ENCODE measurements at places on chromosomes 16 and 17.

GRCh38 chr16:58828901-58829545 is 94.9 kb upstream of the GOT2 start:
- DNase-seq: no peak

- DNase-seq: peak; percentile 83
Measured at GRCh38 chr17:17819561-17819995, 17.2 kb downstream of the SREBF1 start.

DNA sequence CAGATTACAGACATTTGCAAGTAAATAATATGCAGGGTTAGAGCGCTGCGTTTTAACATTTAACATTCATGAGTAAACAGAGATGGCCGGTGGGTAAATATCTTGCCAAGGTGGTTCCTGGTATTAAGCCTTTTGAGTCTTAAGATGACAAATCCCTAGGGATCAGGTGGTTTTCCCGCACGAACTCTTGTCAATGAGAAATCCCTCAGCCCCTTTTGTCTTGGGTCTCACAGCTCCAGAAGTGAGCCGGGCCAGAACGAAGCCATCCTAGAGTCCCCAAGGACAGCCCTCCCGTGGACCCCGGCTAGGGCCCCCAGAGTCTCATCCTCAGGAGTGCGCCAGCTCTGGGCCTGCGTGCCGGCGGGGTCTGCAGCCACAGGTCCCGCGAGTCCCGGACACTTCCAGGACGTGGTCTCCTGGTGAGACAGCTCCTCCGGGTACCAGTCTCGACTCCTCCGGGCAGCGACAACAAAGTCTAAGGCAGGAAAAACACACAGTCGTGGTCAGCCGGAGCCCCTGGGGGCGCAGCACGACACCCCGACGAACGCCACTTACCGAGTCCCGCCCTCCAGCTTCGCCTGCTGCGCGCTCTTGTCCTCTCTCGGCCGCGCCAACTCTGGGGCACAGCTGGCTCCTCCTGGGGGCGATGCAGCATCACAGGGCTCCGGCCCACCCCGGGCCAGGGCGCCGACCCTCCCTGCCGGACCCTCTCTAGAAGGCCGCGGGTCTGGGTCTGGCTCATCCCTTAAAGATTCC is 13.3 kb downstream of the MIS12 start:
- DNase-seq: peak; percentile 31

- DNase-seq: no peak
Measured at GRCh38 chr17:19248928-19249574, 11.9 kb downstream of the EPN2 start.

DNA sequence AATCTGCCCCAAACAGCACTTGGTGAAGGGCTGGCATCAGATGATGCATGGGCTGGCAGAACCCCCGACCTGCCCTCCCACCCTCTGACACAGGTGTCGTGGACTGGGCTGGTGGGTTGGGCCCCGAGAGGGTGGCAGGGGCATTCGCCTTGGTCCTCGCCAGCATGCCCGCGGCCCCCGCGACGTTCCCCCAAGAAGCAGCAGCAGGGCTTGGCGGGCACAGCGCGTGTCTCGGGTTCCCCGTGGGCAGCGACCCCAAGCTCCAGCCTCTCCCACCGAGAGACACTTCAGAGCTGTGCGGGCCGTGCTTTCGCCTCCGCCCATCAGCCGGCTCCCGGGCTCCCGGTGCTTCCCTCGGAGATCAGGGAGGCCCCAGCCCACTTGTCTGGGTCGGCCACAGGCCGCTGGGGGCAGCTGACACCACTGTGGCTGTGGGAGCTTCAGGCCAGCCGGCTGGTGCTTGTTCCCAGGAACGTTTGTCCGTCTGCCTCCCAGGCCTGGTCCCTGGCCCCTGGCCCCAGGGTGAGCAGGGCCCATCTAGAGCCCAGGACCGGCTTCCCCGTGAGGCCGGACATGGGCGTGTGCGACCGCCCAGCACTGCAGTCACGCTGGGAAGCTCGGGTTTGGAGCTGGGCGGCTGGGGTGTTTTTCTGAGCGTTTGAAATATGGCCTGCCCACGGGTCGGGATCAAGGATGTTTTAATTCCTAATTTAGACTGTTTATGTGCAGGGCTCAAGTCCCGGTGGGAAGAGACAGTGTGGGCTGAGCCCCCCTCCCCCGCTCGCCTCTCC is 16.6 kb downstream of the CACNA1H start:
- no peak for DNase-seq

DNA sequence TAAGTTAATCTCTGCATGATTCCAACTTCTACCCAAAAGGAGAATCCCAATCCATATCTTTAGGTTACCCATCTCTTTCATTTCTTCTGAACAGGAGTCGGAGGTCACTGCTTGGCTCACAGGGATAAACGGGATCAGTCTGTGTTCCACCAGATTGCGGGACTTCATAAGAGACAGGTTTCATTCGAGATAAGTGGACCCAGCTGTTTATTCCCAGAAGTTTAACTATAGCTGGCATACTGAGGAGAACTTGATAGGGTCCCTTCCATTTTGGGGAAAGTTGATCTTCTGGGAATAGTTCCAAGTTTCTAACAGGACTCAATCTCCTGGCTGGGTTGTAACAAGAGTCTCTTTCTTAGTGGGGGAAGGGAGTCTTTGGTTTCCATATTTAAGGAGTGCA is 45.4 kb upstream of the ARL4D start:
- no peak for DNase-seq

DNA sequence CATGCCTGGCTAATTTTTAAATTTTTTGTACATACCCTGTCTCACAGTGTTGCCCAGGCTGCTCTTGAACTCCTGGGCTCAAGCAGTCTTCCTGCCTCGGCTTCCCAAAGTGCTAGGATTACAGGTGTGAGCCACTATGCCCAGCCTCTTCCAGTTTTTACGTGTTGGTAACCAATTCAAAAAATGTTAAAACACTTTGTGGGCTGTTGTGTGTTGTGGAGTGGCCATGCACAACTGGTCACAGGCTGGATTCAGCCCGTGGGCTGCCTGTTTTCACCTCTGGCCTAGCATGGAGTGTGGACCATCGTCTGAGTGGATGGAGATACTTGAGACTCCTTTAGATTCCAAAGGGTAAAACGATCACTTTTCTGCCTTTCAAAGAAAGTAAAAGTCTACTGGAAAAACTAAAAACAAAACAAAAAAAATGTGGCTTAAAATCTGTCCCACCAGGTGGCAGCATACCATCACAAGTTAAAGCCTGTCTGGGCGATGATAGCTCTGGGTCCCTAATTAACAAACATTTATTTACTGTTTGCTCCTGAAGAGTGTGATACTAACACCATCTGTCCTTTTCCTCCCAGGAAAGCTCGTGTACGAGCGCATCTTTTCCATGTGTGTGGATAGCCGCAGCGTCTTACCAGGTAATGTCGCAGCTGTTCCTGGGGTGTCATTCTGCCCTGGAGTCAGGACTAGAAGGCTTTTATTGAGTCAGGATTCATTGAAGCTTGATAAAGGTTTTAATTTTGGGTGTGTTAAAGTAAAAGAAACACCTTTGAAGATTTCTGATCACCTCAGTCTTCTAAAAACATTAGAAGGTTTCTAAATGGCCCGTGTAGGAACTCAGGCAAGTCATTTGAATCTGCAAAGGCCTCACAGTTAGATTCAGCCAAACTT is 45.8 kb downstream of the VPS35L start:
- DNase-seq: peak; percentile 26

GRCh38 chr17:32523017-32523680 is 36.4 kb downstream of the CDK5R1 start:
- DNase-seq: peak; percentile 67

DNA sequence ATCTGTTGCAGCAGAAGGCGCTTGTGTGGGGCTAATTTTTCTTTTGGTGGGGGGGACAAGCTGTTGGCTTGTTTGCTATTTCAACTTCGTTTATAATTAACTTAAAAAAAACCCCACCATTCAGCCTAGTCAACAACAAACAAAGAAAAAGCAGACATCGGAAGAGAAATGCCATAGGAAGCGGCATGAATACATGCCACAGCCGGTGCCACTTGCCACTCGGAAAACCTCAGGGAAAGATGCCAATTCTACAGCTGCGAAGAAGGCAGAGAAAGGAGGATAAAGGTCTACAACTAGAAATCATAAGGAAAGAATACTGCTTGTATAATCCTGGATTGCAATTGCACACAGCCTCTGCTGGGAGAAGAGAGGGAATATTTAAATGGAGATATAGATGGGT is 254.4 kb upstream of the PMFBP1 start:
- DNase-seq: no peak

- DNase-seq: no peak
Measured at GRCh38 chr16:50831751-50832150, 89.9 kb downstream of the CYLD start.

GRCh38 chr17:43740541-43740940 is 18.1 kb downstream of the SOST start:
- no peak for DNase-seq

DNA sequence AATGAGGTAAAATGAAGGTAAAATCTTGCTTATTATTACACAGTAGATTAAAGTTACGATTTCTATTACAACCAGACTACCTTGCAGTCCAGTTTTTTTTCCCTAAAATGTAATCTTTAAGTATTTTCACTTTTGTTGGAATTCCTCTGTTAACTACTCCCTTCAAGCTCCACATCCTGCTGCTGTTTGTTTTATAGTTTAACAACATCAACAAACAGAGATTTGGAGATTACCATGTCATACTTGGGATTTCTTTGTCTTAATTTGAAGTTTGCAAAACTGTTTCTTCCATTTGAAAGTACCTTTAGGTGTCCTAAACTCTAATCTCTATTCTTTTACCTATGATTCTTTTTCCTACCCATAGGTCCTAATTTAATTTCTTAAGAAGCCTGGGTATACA is 83.3 kb downstream of the ABHD15 start:
- DNase-seq: no peak

DNA sequence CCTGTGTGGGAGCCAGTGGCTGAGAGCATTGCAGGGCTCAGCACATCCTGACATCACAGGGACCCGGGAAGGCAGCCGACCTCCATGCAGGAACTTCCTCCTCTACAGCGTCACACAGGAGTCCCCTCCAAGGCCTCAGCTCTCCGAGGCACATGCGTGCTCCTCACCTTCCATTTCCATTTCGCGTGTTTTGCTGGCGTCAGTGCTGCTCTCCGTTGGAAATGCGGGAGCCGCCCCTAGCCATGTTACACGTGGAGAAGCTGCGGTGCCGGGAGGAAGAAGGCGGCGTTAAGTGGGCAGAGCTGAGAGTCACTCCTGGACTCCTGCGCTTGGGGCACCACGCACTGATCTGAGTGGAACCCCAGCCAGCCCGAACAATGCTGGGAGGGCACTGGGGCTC is 25.2 kb upstream of the CRISPLD2 start:
- no peak for DNase-seq

DNA sequence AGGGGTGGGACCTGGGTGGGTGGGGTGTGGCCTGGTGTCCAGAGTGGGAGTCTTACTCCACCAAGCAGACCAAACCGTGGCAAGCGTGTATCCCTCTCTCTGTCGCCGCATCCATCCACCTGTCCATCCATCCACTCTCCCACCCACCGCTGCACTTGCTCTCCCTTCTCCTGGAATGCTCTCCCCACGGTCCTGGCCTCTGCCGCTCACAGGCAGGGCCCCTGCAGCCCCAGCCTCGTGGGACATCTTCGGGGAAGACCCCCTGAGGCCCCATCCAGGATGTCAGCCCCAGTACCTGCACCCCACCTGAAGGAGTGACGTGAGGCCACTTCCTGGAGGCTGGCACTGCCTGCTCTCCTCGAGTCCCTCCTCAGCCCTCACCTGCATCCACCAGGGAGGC is 189.5 kb upstream of the GSE1 start:
- DNase-seq: no peak

GRCh38 chr17:76388966-76389888 is 4.8 kb downstream of the SPHK1 start:
- DNase-seq: no peak

DNA sequence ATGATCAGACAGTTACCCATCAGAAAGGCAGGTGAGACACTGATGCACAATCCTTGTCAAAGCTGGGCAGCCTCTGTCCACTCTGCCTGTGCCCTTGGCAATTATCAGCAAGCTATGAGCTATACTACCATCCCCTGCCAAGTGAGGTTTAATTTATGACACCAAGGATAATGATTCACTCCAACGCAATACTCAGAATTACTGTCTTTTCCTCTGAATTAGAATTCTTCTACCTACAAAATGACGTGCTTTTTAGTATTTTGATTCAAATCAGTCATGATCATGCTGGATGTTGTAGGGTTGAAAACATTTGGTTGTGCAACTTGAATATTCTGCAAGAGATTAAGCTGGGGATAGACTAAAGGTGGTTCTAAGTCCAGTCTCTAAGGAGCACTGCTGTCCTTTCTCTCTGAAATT is 116.8 kb upstream of the SOX9 start:
- DNase-seq: no peak

Data from activated T-cell treated with anti-CD3 and anti-CD28 coated beads, Interleukin-2, amount 50 U/mL, for 48 hours (primary cell).